Activated naive CD8-positive, alpha-beta T cell treated with anti-CD3 and anti-CD28 coated beads for 36 hours (primary cell): ENCODE measurements at places on chromosomes 5 and 9. TPM values are rescaled to one million over a fixed set of nuclear protein-coding genes. Genes with fewer than 3 reads are reported as not detected.

Gene CHSY3
- not detected for total RNA-seq

Gene IRX4
- total RNA-seq, result not detected

Gene LCN9
- total RNA-seq, result not detected

Gene FAM153A
- 27.3 TPM for total RNA-seq
